ENCODE measurements at places on chromosomes 2 and 18.

DNA sequence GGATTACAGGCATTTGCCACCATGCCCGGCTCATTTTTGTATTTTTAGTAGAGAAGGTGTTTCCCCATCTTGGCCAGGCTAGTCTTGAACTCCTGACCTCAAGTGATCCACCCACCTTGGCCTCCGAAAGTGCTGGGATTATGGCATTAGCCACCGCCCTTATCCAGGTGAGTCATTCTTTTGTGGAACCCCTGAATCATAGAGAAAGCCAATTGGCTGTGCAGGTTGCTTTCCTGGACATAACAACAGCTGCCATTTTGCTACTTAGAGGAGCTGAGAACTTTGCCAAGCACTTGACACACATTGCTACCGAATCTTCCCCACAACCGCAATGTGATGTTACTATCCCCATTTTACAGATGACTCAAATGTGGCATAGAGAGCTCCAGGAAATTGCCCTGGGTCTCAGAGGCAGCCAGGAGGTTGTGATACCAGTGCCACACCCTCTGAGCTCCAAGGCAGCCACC is 36.0 kb downstream of the SETBP1 start:
- no peak for DNase-seq

GRCh38 chr18:69401226-69401971 is 711 bp downstream of the DOK6 start:
- DNase-seq, result no peak

DNA sequence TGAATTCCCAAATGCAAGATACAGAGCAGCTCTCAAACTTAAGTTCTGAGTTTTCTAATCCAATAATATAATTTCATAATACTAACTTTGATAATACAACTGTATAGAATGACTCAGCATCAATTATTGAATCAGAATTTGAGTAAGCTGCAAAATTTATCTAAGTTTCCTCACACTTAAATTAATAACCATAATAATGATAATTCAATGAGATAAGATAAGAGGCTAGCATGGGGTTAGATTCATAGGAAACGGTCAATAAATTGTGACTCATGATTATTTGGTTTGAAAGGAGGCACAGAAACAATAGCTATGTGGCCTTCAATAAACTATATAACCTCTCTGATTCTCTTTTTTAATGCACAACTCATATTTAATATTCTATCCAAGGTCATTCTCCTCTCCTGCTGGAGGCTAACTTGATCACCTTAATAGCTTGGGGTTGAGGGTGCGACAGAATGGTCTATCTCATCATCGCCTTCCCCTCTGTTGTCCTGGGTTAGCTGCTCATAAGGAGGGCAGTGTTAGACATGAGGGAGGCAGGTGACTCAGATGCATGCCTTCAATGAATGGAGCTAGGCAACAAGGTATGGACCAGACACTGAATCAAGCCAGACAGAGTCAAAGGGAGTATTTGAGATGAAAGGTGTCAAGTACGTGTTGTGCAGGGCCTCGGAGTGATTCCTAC is 36.2 kb upstream of the BMP10 start:
- DNase-seq, result no peak

- no peak for DNase-seq
Observed at GRCh38 chr2:213726101-213726500, 441.8 kb downstream of the SPAG16 start.

- DNase-seq, result no peak
Observed at GRCh38 chr18:43830947-43831346, 553.7 kb upstream of the SYT4 start.

DNA sequence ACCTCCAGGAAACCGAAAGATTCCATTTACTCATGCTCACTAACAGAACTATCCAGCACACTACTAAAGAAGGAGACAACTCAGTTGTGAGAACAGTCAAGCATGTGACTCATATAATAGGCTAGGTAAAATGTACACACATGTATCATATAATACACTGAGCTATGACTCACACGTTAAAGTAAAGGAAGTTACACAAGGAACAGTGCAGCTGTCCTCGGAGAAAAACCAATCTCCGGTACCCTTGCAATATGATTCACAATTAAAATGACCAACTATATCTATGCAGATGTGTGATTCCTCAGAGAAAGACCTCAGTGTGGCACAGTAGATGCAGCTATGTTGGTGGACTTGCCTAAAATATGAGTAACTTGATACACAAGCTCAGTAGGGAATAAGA is 76.5 kb downstream of the STRN start:
- DNase-seq, result peak; percentile 51

GRCh38 chr18:39455285-39455684 is 1889.7 kb upstream of the CELF4 start:
- no peak for DNase-seq

DNA sequence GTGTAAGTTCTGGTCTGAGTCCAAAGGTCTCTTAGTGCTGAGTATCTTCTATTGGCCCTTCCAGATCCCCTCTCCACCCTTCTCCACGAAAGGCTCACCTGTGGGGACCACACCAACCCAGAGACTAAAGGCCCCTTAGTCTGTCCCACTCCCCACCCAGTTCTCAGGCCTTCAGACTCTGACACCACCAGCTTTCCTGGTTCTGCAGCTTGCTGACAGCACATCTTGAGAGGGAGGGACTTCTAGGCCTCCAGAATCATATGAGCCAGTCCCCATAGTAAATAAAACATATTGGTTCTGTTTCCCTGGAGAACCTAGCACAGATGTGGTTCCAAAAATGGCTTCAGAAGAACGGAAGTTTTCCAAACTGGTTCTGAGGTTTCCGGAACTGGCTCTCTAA is 38.5 kb upstream of the KLF11 start:
- DNase-seq, result no peak

- no peak for DNase-seq
Observed at GRCh38 chr2:113834051-113834730, 55.7 kb upstream of the ACTR3 start.

GRCh38 chr2:45166229-45166890 is 157.1 kb upstream of the SIX2 start:
- DNase-seq, result no peak

DNA sequence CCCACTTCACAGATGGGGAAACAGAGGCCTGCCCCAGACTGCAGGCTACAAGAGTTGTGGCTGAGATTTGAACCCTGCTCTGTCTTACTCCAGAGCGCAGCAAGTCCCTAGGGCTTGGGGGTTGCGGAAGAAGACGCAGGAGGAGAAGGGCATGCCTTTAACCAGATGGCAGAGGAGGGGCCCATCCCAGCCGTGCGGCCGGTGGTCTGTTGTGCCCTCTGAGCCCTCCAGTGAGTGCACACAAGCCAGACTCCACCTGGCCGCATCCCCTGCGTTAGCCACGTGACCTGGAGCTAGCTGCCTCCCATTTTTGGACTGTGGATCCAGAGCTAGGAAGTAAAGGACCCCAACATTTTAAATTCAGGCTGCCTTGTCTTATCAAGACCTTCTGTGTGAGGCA is 2.8 kb downstream of the KCNIP3 start:
- DNase-seq, result no peak
